ENCODE measurements at places on chromosomes 7 and 10. TPM values are rescaled to one million over a fixed set of nuclear protein-coding genes. Genes with fewer than 3 reads are reported as not detected.

DNA sequence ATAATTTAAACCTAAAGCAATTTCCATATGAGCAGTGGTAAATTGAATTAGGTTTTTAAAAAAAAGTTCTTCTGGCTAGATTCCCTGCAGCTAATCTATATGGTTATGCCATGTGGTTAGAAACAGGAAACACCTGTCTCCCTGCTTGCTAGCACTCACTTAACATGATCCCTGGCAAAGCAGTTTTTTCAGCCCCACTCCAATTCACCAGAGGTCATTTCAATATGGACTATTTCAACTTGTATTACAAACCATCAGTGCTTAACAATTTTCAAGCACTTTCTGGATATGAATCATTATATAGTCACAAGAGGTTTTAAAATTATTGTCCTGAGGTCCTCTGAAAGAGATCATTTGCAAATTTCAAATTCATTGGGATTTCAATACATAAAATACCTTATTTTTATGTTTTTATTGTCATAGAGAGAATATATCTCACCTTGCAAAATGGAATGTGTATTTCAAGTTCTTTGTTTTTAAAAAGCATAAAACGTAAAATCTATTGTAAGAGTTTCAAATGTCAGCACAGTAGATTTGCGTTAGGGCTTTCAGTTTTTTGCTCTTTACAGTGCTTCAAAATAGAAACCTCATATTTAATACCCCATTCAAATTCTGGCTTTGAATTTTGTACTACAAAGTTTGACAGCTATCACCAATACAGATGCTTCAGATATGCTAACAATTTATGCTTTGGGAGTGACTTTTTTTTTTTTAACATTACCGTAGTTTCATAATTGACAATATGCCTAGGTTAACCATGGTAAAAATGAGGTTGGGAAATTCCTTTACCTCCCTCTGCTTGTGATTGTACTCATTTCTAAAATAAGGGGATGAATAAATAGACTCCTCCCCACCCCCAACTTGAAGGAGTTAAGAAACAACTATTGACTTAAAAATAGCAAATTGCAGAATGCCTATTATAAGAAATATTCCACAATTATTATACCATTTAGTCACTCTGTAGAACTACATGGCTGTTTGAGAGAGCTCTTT is 117.5 kb upstream of the HGF start:
- DNase-seq, result no peak

DNA sequence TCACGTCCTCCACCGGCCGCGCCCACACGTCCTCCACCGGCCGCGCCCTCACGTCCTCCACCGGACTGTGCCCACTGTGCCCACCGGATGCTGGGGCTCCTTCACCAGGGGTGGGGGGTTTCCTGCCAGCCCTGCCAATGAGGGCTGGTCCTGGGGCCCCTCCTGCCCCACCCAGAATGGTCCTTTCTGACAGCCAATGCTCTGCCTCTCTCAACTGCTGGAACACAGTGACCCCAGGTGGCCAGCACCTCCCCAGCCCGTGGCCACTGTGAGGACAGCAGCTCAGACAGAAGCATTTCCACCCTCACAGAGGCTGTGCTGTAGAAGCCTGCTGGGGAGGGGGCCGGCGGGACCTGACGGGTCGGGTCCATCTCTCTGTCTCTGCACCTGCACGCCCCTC is 90.1 kb upstream of the DNAAF5 start:
- DNase-seq, result peak; percentile 42

DNA sequence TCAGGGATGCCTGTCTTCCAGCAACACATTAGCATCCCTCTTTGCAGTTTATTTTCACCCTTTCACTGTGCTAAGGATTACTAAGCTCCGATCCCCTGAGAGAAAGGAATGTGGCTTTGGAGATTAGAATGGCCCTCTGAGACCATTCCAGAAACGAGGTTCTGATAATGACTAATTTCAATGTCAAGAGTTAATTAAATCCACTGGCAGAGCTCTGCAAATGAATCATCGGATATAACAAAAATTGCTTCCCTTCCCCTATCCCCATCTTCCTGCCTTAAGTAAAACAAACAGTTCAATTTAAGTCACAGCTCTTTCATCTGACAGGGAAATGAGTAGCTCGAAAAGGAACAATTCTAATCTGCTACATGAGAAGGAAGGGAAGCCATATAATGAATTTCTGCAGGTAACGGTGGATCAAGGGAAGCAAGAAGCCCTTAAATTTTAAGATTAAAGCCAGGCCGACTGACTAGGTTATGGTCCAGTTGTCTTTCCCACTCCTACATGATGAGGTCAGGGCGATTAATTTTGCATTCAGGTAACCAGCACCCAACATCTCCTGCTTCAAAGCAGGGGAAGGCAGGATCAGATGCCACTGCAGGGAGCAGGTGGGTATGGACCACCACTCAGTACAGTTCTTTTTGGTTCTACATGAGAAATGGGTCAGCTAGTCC is 50.5 kb downstream of the MALSU1 start:
- peak; percentile 85 for DNase-seq

- DNase-seq, result no peak
Observed at GRCh38 chr7:12557282-12557681, 13.2 kb upstream of the SCIN start.

The ZNF853 gene
- total RNA-seq, result 0.51 TPM

The GJD4 gene
- not detected for total RNA-seq

The PKD2L1 gene
- not detected for total RNA-seq

The NUPR2 gene
- total RNA-seq, result not detected

The C10orf105 gene
- not detected for total RNA-seq

GRCh38 chr10:60662917-60663614 is 115.2 kb upstream of the CDK1 start:
- DNase-seq, result peak; percentile 23

GRCh38 chr7:2896131-2896530 is 52.0 kb upstream of the GNA12 start:
- no peak for DNase-seq

- DNase-seq, result no peak
Observed at GRCh38 chr10:131216681-131217230, 94.8 kb downstream of the TCERG1L start.

- peak; percentile 95 for DNase-seq
Observed at GRCh38 chr7:131244259-131244852, 83.3 kb upstream of the MKLN1 start.

DNA sequence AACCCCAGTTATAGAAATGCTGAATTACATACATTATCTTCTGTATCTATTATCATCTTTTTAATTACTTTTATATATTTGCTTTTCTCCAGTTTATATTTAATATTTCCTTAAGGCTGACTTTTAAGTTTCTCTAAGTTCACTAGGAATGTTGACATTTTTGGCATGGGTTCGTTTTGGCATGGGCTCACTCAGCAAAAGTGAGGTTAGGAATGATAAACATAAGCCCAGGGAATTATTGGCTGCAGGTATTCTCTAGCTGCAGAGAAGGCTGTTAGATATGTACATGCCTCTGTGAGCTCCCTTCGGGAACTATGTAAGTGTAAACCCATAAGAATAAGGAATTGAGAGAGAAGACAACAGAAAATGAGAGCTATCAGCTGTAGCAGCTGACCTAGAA is 63.6 kb upstream of the RAB18 start:
- DNase-seq, result no peak

The VWC2 gene
- not detected for total RNA-seq

The INSYN2A gene
- 0.43 TPM for total RNA-seq

Data from GM23248 (cell line).